ENCODE measurements at places on chromosomes 5 and 9.

- DNase-seq: peak; percentile 33
These were observed 473 bp downstream of the ZBTB34 start for GRCh38 chr9:126860757-126861466.

DNA sequence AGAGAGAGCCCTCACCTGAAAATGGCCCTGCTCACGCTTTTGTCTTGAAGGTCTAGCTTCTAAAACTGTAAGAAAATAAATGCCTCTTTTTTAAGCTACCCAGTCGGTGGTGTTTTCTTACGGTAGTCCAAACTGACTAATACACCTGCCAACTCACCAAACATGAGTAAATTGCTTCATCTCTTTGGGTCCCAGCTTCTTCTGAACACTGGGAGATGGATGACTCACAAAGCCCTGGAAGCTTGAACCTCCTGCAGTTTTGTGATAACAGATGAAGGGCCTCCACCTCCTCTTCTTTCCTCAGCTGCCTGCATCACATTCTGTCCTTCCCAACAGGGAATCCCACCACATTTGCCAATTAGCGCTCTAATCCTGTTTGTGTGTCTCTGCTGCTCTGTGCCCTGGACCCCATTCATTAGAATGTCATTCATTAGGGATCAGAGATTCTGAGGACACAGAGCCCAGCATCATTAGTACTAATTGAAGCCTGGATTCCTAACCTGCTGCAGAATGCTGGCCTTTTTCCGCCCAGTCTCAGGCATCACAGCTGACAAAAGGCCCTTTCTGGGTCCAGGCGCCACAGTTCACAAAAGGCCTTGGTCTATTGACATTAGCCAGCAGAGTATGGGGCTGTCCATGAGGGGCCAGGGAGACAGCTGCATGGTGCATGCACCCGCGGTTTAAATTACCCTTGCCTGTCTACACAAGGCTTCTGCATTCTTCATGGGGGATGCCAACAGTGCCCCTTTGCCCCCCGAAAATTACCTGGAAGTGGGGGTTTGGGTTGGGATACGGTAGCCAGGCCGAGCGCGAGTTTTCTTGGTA lies 349.3 kb downstream of the SEMA5A start:
- DNase-seq: no peak

DNA sequence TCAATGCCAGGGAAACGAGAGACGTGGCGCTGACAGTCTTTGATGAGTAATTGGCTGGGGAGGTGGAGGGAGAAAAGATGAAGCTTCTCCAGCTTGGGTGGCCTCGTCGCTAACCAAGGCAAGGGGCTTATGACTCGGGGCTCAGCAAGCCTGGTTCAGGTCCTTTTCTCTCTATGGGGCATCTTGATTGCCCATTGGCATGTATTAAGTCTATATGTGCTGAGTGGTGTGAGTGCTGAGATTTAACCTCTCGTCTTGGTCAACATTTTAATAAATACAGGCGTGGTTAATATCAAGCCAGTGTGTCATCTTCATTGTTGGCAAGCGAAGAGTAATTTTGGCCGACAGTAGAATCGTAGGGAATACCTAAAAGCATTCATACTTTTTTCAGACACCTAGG lies 85.9 kb downstream of the RAI14 start:
- DNase-seq: no peak

DNA sequence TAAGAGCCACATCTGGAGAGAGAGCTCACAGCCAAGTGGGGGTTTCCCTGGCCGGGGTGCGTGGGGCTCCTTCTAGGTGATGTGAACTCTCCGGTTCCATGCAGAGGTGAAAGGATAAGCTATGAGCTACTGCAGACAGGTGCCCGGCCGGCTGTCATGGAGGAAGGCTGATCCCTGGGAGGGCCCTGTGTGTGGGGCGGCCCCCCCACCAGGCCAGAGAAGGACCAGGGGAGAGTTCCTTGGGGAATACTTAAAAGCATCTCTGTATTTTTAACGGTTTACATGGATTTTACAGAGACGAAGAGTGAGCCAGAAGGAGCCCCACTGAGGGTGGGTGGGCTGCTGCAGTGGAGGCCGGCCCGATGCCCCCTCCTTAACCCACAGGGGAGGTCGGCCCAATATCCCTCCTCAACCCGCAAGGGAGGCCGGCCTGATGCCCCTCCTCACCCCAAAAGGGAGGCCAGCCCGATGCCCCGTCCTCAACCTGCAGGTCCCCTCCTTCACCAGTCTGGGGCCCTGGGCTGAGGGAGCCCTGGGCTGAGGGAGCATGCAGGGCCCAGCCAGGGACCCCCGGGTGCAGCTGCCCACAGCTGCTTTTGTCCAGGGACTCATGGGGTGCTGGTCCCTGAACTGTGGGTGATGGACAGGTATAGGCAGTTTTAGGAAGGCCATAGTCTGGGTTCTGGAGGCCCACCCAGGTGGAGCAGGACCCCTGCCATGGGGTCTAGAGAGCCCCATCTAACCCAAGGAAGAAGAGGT lies 31.9 kb downstream of the MRPL36 start:
- no peak for DNase-seq

- no peak for DNase-seq
These were observed 44.5 kb downstream of the INSYN2B start for GRCh38 chr5:169935762-169936161.

- no peak for DNase-seq
These were observed 300.9 kb downstream of the RFX3 start for GRCh38 chr9:3224931-3225330.

- DNase-seq: no peak
These were observed 10.4 kb upstream of the SLC45A2 start for GRCh38 chr5:33994845-33995244.

GRCh38 chr9:99127356-99128132 lies 22.6 kb downstream of the TGFBR1 start:
- no peak for DNase-seq

- no peak for DNase-seq
These were observed 35.4 kb downstream of the STXBP1 start for GRCh38 chr9:127647451-127647850.

DNA sequence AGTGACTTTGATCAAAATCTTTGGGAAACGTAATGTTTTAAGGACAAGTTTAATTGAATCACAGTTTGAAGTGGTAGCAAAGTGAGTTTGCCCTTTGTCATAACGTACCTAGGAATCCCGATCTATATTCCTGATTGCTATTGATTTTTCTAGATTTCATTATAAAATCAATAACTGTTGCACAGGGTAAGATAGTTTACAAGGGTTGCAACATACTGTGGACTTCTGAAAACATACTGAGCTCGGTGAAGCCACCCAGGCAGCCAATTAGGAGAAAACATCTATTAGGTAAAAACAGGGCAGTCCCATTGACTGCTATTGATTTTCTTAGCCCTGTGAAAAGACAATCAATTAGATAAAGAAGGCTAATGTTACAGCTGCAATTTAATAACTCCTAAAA lies 659.9 kb downstream of the ISL1 start:
- no peak for DNase-seq

DNA sequence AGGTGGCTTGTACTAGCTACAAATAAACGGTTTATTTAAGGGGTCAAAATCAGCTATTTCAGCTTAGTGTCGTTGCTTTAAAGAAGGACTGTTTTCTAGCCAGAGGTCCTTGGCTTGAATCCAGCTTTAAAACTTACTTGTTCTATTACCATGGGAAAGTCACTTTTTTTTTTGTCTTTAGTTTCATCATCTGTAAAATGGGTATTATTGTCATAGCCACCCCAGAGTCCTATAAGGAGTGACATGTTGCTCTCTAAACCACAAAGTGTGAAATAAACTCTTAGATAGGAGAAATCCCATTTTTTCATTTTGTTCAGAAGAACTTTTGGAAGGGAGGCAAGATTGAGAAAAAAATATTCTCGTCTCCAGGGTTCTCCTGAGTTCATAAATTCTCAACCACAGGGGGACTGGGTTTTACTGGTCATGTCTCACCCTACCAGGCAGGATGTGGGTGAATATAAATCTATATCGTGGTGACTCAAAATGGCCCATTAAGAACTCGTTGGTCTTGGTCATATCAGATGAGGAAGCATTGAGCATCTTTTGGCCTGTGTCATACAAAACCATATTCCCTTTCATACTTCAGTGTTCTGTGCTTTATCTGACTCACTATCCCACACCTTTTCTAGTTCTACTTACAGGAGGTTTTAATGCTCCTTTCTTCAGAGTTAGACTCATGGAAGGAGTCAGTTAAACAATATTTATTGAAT lies 202.7 kb upstream of the NR3C1 start:
- no peak for DNase-seq

DNA sequence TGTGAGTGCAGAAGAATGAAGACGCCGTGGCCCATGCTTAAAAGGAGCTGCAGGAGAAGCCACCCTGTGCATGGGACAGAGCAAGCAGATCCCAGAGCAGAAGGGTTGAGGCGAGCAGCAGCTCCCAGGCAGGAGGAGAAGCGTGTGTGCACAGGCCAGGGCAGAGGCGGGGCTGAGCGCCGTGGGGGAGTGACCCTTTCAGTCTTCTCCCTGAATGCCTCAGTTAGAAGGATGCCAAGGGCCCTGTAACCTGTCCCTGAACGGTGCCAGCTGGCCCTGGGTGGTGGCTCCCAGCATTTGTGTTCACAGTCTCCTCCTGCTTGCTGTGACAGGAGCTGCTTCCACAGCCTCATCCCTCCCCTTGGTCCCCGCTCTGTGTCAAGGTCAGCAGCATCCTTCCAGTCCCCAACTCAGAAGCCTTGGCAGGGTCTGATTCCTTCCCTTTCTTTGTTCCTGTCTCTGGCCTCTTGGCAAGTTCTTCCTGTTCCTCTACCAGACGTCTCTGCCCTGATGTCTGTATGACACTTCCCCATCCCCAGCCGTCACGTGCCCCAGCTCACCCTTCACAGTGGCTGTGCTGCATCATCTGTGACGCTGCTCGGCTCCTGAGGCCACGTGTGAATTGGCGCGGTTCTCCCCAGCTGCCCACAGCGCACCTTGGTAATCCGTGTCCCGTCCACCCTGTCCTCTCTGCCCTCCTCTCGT lies 5.2 kb downstream of the EXOC3 start:
- DNase-seq: no peak

- no peak for DNase-seq
These were observed 122.2 kb upstream of the ACOT12 start for GRCh38 chr5:81516091-81516490.

GRCh38 chr9:20319641-20320337 lies 302.5 kb downstream of the MLLT3 start:
- no peak for DNase-seq

DNA sequence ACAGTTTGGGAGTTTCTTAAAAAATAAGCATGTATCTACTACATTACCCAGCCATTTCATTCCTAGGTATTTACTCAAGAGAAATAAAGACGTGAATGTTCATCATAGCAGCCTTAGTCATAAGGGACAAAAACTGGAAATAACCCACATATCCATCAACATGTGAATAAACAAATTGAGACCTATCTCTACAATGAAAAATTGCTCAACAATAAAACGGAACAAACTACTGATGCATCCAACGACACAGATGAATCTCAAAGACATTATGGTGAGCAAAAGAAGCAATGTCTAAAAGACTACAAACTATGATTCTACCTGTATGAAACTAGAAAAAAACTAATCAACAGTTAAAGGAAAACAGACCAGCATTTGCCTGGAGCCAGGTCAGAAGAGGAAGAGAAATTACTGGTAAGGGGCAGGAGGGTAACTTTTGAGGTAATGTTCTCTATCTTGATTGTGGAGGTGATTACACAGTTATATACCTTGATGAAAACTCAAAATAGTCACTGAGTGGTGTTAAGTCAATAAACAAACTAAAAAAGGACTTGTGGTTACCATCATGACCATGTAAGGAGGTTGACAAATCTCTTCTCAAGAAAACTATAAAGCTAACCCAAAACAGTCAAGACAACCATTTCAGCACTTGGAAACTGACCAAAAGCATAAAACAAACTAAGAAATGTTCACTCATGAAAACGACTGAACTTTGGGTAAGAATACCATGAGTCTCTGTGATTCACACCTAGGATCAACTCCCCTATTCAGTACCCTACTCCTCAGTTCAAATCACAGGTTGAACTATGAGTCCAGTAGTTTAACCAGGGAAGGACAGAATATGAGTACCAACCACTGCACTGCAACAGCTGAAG lies 10.4 kb downstream of the UIMC1 start:
- peak; percentile 59 for DNase-seq

DNA sequence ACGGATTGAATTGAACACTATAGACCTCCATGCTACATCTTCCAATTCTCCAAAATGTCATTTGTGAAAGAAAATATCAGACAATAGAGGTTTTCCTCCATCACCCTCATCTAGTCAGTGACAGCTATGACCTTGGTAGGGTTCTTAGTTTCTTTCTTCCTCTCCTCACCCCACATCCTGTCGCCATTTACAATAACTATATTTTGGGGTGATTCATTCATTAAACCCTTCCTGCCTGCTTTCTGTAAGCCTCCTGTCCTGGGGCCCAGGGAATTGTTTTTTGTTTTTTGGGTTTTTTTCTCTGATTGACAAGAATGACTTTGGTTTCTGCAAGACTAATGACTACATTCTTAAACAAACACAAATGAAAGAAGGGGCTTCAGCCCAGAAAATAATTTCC lies 82.6 kb downstream of the PRELID2 start:
- no peak for DNase-seq

GRCh38 chr9:90379771-90380170 lies 262.9 kb downstream of the DIRAS2 start:
- no peak for DNase-seq

DNA sequence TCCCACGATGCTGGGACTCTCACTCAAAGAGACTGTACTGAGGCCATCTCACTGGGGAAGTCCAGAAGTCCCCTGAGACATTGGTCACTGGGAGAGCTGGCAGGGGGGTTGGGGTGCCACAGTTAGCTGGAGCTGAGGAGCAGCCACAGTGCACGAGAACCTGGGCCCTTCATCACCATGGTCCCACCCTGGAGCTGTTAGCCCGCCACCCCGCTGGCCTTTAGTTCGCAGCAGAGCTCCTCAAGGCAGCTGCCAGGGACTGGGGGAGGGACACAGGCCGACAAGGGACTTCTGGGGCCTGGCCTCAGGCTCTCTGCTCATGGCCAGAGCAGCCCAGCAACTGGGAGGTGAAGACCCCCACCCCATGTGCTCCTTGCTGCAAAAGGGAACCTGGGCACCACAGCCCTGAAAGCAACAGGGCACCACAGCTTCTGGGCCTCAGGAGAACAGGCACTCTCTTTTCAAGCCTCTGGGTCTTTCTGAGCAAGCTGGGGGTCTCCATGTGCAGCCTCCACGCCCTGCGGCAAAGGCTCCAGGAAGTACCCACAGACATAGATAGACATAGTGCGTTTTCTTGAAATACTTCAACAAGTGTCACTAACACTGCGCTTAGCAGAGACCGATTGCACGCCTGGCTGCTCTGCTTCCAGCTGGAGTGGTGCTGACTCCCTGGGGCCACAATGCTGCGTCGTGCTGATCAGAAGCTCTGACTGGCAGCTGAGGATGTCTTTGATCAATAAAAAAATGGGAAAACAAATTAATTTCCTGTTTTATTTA lies 46.0 kb downstream of the VAV2 start:
- DNase-seq: peak; percentile 38

DNA sequence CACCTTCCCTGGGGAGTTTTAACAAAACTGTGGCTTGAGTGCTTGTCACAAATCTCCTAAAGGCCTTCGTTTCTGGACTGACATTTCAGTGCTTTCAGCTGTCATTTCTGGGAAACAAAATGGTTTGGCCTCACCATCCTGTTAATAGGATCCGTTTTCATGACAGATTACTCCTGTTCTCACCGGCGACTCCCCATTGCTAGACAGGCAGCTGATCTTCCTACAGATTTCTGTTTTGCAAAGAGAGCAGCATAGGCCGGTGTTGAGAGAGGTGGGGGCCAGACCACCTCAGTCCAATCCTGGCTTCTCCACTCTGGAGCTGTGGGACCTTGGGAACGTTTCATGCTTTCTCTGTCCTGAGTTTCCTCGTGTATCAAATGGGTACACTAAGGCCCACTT lies 75.5 kb upstream of the OTULINL start:
- DNase-seq: no peak

GRCh38 chr5:106292654-106293053 lies 1378.1 kb downstream of the EFNA5 start:
- DNase-seq: no peak
